ENCODE measurements at places on chromosomes 3 and 15.

DNA sequence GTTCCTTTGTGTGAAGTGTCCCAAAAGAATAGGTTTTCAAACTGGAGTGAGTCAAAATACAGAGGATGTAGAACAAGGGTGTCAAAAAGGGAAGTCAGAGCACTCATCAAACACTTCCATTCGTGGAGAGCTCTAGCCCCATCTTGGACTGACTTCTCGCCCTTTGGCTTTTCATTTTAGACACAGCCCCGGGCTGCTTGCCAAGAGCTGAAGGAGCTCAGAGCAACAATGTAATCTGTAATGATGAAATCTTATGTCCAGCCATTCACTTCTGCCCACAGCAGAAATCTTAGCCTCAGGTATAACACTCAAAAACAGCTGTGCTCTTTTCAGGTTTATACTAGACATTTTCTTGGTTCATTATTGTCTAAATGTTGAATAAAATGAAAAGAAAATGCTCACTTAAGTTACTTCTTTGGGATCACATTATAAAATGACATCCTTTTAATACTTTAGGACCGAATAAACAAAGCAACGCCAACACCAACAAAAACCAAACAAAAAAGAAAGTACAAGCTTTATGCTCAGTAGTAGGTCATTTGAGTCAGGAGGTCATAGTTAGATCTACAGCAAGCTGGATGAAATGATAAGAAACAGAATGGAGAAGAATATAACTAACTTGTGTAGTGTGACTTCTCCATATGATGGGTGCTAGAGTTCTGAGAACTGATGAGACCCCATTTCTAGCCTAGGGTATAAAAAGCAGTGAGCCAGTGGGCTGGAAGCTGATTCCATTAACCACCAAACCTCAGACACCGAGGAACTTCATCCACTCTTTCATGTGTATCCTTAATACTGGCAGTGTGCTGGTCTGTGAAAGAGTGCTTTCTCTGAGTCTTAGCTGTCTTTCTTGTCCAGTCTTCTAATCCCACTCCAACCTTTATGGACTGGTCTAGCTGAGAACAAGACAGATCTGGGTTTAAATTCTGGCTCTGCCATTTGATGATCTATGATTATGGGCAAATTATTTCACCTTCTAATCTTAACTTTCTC lies 131.8 kb upstream of the SLC7A14 start:
- DNase-seq, result no peak

DNA sequence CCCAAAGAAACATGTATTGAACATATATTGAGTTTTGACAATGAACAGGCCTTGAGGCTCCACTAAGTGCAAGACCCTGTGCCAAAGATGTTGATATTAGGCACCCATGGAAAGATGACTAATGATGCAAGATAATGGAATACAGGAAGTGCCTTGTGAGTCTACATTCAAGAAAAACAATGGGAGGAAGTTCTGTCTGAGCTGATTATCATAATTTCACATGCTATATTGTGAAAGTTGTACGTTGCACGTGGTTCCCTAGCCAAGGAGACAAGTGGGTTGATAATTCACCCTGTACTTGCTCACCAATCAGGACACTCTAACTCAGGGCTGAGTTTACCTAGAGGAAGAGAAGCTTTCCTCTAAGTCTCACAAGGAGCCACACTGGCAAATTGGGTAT lies 186.9 kb upstream of the STAC start:
- DNase-seq, result no peak

- DNase-seq, result no peak
These were observed 199.4 kb upstream of the TTC14 start for GRCh38 chr3:180402471-180403073.

DNA sequence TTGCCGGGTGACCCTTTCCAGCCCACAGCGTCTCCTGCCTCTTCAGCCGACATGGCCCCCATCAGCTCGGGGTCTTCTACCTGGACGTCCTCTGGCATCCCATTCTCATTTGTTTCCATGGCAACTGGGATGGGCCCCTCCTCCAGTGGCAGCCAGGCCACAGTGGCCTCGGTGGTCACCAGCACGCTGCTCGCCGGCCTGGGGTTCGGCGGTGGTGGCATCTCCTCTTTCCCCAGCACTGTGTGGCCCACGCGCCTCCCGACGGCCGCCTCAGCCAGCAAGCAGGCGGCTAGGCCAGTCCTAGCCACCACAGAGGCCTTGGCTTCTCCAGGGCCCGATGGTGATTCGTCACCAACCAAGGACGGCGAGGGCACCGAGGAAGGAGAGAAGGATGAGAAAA lies 170.2 kb downstream of the FEZF2 start:
- no peak for DNase-seq

DNA sequence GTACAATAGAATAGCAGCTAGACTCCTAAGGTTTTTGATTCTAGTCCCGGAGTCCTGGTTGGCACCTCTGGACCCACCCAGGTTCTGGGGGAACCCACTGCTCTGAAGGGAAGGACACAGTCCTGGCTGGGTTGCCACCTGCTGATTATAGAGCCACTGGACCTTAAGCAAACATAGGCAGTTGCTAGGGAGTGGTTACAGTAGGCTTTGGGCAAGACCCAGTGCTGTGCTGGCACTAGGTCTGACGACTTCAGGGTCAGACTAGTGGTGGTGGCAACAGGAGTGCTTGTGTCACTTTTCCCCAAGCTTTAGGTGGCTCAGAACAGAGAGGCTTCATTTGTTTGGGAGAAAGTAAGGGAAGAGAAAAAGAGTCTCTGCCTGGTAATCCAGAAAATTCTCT lies 109.8 kb upstream of the C3orf80 start:
- no peak for DNase-seq

GRCh38 chr15:85498471-85498870 lies 118.1 kb downstream of the AKAP13 start:
- DNase-seq, result no peak
